NCI-H187 treated with DMSO at 0.1 percent for 48 hours (cell line): ENCODE measurements at places on chromosomes 13 and 19.

DNA sequence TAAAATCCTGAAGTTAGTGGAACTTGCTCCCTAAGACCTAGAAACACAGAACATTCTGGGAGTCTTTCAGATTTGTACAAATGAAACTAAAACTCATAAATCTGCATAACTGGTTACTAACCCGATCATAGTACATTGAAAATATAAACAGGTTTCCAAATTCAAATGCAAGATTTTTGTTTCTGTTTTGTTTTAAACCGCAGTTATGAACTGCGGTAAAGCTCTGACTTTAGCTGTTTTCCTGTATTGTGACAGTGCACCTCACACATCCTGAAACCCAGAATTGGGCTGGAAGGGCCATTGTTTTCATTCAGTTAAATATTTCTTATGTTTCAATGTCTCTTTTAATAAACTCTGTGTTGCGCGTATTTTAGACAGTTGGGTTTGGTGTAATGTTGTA, 204.7 kb downstream of the SHISA2 start:
- no peak for DNase-seq

DNA sequence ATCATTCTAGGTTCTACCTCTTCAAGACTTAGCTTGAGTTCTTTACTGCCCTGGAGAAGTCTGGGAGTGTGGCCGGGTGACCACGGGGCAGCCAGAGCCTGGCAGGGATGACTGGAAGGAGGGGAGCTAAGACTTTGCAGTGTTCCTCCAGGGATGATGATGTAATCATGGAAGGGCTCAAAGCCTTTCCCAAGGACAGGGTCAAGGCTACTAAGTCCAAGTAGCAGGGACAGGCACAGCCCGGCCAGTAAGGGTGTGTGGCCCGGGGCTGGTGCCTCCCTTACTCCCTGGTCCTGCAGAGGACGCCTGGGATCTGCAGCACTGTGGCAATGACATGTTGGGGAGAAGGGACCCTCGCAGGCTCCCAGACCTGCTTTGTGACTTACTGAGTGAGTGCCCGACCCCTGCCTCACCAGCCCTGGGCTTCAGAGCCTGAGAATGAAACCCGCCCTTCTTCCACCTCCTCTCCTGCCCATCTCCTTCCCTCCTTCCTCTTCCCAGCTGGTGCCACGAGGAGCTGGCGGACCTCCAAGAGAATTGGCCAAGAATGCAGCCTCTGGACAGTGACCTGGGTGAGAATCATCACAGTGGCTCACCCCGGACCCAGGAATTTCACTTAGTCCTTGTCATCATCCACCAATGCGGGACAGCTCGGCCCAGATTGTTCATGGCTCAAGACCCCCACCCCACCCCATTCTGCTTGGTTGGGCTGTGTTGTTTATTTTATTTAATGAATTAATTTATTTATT, 15.6 kb upstream of the FBXO17 start:
- DNase-seq: no peak

DNA sequence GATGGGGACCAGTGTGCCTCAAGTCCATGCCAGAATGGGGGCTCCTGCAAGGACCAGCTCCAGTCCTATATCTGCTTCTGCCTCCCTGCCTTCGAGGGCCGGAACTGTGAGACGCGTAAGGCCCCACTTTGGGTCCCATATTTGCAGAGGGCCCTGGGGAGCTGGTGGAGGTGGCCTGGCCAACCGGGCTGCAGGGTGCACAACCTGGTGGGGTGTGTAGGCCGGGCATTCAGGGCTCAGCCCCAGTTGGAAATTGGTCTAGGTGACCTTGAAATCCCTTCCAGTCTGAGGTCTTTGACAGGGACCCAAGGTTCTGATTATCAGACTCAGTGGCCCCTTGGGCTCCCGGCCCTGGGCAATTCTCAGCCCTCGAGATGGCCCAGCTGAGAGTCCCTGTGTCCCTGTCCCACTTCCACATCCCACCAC, 8.3 kb downstream of the F7 start:
- no peak for DNase-seq

GRCh38 chr13:20547479-20547908, 19.5 kb upstream of the IFT88 start:
- no peak for DNase-seq

GRCh38 chr19:17544418-17544817, 11.0 kb upstream of the COLGALT1 start:
- DNase-seq: no peak
